ENCODE measurements at places on chromosomes 7 and 10.

- no peak for DNase-seq
These were observed 12.9 kb downstream of the COL17A1 start for GRCh38 chr10:104072786-104073185.

DNA sequence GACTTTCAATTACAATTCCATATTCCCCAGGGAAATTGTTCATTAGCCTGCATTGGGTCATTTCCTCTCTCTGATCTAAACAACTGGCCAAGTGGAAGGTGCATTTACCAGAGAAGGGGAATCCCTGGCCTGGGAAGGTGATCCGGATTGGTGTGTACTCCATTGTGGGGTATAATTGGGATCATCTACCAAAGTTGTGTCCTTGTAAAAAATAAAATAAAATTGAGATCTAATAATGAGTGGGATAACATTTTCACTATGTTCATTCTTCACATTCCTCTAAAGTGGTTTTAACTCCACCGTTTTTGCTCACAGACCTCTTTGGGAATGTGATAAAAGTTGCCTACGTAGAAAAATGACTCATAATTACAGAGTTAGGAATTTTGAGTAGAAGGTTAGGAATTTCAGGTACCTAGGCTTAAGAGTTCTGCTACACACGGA is 22.8 kb downstream of the ARL5B start:
- peak; percentile 73 for DNase-seq

DNA sequence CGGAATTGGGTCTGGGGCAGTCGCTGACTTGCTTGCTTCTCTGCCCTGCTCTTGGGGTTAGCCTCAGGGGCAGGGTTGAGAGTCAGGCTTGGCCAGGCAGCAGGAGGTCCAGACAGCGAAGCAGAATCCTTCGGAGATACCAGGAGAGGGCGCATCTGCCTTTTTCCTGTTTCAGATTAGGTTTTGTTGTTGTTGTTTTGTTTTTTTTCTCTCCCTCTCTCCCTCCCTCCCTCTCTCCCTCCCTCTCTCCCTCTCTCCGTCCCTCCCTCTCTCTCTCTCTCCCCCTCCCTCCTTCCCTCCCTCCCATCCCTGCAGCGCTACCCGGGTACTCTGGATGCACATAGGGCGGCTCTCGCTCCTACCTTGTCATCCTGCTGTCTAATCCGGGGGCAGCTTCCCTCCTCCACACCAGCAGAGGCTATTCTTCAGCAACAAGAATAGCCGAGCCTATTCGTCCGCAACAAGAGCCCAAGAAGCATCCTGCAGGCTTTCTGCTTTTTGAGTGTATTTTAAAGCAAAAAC is 758 bp upstream of the OPTN start:
- DNase-seq: peak; percentile 58

DNA sequence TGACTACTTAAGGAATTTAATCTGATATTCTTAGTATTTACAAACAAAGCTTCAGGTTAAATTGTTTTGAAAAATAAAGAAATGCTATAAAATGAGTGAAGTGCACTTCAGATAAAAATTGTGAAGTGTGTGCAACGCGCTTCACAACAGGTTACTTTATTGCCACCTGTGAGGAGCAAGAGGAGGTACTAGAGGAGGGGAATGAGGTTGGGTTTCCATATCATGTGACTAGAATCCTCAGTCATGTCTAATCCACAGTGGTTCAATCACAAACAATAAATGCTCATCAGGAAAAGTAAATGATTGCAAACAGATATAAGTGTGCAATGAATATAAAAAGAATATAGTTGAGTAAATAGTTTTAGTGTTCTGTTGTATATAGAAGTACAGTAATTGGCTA is 34.5 kb upstream of the CD36 start:
- no peak for DNase-seq

- no peak for DNase-seq
These were observed 54.0 kb downstream of the MALSU1 start for GRCh38 chr7:23353172-23353571.

- DNase-seq: no peak
These were observed 11.8 kb downstream of the GPR146 start for GRCh38 chr7:1055956-1056784.

GRCh38 chr7:23100697-23101096 is 4.9 kb upstream of the KLHL7 start:
- no peak for DNase-seq

DNA sequence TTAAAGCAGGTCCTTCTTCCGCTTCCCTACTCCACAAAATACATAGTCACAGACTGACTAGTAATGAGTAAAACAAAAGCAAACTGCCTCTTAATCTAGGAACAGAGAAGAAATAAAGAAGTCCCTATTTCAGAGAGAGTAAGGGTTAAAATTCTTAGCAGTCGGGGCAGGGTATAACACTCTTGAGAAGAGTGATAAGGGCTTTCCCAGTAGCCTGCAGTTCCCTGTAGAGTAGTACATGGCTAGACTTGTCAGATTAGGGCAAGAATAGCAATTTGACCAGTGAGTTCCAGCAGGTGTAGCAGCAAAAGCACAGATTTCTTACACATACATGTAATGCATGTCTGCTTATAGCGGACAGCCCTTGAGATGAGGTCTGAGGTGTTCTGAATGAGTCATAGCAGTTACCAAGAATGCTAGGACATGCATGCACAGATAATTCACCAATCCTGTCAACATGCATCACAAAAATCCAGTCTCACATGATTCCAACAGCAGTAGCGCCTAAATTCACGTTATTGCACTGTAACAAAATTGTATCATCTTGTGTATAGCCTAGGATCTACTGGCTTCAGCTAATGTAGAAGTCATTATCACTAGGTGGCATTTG is 40.7 kb downstream of the BTRC start:
- DNase-seq: peak; percentile 14

DNA sequence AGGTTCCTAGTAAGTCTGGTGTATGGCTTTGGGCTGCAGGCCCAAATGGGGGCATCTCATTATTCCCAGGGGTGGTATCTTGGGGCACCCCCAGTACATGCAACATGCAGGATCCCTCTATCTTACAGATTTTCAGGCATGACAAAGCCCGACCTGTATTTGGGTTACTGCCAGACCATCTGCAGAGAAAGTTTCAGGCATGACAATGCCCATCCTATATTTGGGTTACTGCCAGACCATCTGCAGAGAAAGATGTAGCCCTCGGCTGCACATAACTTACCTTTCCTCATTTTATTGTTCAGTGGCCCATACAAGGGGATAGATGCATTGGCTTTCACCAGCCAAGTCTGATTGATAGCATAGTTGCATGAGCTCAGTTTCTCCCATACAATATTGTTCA is 112.2 kb upstream of the RAB18 start:
- DNase-seq: no peak

DNA sequence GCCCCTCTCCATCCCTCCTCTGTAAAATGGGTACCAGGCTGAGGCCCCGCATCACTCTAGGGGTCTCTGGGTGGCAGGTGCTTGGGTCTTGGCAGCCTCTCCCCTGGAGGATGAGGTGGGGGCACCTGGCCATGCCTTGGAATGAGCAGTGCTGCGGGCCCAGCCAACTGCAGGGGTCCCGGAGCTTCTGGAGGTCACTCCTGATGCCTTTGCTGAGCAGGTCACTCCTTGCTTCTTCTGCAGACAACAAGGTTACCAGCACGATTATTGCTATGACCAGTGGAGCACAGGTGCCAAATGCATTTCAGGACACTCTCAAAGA is 22.4 kb upstream of the ZNF488 start:
- no peak for DNase-seq

GRCh38 chr10:73655257-73655989 is 406 bp downstream of the SYNPO2L start:
- DNase-seq: no peak

- no peak for DNase-seq
These were observed 562.2 kb upstream of the FOXK1 start for GRCh38 chr7:4119848-4120247.

DNA sequence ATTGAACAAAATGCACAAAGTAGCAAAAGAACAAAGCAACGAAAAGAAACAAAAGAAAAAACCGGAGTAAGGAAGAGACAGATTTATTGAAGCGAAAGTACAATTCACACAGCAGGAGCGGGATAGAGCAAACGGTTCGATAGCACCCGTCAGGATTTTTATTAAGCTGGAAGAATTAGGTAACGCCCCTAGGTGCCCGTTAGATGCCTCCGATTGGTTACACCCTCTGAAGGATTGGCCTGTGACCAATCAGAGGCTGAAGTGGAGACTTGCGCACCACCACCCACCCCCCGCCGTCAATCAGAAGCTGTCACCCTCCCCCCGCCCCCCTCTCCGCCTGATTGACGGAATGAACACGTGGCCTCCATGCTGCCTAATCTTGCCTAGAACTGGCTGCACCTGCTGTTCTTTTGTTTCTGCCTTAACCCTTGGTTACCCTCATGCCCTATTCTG is 16.8 kb downstream of the OCM2 start:
- DNase-seq: no peak

DNA sequence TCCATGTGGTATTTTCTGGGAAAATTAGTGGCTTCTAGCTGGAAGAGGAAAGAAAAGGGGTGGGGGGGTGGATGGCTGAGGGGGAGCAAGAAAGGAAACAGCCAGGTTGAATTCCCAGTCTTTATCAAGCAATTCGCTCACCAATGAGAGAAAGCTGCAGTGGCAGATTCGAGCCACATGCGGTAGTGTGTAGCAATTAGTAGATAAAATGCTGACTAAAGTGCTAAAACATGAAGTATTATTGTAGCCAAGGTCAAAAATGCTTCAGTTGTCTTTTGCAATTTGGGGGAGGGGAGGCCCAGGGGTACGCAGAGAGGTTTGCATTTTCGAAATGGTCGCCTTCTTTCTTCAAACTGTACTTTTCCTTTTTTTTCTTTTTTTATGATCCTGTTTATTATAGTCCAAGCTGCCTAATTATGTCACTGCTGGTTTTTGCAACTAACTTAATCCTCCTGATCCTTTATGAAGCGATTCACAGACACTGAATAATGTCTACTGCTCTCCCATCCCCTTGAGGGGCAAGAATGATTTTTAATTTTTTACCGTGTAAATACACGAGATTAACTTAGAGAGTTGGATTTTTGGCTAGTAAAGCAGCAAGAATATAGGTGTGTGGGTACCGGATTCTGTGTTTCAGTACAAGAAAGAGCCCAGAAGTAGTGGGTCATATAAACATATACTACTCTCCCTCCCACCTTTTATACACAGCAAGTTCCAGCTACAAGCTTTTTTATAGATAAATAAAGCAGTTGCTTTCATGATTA is 3.6 kb upstream of the ARID5B start:
- DNase-seq: peak; percentile 60

DNA sequence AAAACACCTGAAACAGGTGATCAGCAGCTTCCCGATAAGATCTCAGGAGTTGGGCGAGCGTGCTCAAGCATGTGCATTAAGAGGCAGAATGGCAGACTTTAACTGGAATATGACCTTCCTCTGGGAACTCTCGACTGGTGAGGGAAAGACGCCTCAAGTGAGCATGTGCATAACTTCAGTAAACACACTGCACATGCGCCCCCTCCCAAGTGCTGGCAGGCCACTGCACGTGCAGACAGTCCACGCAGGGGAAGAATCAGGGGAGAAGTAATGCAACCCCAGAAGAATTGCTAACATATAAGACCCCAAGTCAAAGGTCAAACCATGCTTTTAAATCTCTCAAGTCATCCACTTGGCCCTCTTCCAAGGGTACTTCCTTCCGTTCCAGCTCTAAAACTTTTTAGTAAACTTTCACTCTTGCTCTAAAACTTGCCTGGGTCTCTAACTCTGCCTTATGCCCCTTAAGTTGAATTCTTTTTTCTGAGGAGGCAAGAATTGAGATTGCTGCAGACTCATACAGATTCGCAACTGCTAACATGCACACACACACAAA is 541.0 kb downstream of the TNS3 start:
- no peak for DNase-seq

- DNase-seq: no peak
These were observed 4.7 kb downstream of the TMEM236 start for GRCh38 chr10:17756557-17757217.

- no peak for DNase-seq
These were observed 678 bp upstream of the TMEM106B start for GRCh38 chr7:12210179-12211053.

DNA sequence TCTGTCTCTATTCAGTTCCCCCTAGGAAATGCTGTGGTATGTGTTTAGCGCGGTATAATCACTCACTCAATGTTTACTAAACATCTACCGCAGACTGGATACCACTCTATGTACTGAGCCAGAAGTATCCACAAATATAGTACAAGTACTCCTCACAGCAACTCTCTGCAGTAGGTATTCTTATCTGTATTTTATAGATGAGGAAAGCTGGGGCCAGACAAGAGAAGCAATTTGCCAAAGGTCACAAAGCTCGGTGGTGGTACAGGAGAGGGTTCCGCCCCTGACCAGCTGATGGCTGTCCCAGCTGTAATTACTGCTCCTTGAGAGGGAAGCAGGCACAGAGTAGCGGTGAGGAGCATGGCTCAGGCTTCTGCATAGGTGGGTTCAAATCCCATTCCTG is 184.1 kb downstream of the DOCK4 start:
- DNase-seq: no peak

GRCh38 chr7:155538293-155538692 is 8.1 kb downstream of the CNPY1 start:
- no peak for DNase-seq

DNA sequence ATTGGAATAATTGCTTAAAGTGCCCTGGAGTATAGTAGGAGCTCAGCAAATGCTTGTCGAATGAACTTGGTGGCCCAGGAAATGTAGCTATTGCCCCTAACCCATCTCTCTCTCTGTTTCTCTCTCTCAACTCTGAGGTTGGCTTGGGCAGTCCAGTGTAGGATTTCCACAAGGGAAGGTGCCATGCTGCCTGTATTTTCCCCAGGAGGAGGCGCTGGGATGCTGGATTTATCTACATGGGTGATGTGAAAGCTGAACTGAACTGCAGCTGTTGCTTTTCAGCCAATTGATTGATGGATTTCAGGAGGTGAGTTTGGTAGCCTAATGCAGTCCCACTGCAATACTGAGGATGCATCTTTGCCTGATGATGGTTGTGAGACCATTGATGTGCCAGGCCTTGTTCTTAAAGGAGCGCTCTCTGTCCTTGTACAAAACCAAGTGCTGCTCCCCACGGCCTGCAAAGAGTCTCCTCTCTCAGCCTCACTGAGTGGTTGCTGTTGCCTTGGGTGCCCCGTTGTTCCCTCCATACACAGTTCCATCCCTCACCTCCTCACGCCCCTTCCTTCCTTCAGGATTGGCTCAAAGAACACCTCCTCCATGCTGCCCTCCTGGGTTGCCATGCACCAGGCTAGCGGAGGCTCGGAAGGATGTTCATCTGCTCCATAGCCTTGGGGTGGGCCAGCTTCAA is 200.6 kb downstream of the GLRX3 start:
- no peak for DNase-seq

GRCh38 chr7:55309040-55309991 is 55.8 kb upstream of the LANCL2 start:
- no peak for DNase-seq

DNA sequence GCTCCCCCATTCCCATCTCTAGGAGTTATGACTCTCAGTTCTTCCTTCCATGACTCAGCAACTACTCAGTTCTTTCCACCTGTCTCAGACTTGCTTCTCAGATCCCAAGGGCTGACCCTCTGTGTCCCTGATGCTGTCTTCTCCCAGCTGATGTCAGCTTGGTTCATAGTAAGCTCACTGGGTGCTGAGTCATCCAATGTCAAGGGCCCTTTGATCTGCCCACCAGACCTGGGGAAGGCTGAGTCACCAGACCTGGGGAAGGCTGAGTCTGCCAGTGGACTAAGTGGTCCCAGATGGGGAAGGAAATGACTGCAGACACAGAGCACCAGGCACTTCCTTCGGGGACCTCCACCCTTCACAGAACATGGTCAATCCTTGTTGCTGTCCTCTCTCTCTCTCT is 76.1 kb upstream of the ZEB1 start:
- DNase-seq: peak; percentile 98

GRCh38 chr10:6072215-6072934 is 10.2 kb upstream of the IL2RA start:
- no peak for DNase-seq

GRCh38 chr10:2972810-2973209 is 94.5 kb upstream of the PFKP start:
- DNase-seq: no peak
